Mesenteric fat pad (tissue), 1 donor: ENCODE measurements at places on chromosomes 7 and 10. TPM values are rescaled to one million over a fixed set of nuclear protein-coding genes. Genes with fewer than 3 reads are reported as not detected.

Gene DKK1
- total RNA-seq: 11.4 TPM

Gene PSPH
- 7.5 TPM for total RNA-seq

Gene AGBL3
- 2.6 TPM for total RNA-seq

Gene AGAP9
- total RNA-seq: 4.7 TPM

Gene POU6F2
- 0.39 TPM for total RNA-seq

Gene SLC18A2
- total RNA-seq: 0.42 TPM

Gene SPDYE1
- total RNA-seq: not detected
